ENCODE measurements at places on chromosomes 1 and 21.

GRCh38 chr1:7117399-7118281 is 332.4 kb downstream of the CAMTA1 start:
- peak; percentile 17 for DNase-seq

DNA sequence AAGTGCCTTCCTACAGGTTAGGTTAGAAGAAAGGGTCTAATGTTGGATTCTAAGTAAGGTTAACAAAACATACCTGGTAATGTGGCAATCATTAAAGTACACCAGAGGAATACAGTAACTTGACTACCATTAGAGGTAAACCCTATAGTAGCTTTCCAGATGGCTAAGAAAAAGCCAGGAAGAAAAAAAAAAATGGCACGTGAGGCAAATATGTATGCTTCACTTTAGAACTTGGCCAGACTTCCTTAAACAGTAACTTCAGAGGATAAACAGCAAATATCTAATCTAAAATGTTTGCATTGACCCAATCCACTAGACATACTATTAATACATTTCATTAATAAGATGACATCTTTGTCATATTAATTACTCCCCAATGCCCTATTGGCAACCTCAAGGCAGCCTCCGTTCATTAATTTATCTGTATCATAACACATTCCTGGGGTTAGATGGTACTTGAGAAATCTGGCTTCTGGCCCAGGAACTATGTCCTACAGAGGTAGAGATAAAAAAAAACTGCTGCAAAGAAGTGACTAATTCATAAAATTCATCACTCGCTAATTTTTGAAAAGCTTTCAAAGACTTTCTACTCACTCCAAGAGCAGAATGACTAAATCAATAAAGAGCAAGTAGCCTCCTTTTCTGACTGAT is 5.8 kb downstream of the DCAF8 start:
- no peak for DNase-seq

- no peak for DNase-seq
Observed at GRCh38 chr1:116777831-116778830, 23.9 kb downstream of the CD2 start.

DNA sequence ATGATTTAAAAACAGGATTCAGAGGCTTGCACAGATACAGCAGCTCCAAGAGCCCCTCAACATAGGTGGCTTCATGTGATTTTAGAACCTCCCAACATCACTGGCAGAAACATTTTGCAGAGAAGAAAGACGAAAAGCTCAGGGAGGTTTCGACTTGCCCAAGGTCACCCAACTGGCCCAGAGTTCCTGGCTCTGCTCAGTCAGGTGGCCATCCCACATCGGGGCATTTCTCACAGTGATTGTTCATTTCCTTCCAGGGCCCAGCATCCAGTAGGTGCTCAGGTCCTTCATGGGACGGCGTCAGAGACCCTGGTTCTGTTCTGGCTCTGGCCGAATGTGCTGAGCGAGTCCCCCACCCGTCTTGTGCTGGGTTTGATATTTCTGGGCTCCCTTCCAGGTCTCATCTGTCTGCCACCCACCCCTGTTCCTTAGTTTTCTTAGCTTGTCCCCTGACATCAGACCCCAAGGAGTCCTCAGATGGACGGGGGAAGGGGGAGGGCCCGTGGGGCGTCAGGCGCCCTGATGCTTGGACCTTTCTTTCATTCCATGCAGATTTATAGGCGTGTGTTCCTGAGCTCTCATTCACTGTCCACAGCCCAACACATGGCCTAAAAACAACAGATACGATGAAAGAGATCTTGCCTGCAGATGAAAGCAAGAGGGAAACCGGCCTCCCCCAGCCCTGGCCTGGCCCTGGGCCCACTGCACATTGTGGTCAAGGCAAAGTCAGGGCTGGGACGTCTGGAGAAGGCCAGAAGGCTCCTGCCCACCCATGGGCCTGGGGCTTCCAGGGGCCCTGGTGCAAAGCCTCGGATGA is 123.1 kb upstream of the ZBTB40 start:
- no peak for DNase-seq

DNA sequence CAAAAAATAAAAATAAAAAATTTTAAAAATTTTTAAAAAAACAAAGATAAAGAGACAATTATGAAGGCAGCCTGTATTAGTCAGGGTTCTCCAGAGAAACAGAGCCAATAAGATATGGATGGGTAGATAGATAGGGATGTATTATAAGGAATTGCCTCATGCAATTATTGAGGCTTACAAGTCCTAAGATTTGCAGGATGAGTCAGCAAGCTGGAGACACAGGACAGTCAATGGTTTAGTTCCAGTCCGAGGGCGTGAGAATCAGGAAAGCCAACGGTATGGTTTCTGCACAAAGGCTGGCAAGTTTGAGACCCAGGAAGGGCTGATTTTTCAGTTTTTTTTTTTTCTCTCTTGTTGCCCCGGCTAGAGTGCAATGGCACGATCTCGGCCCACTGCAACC is 24.1 kb upstream of the EIF4G3 start:
- no peak for DNase-seq

GRCh38 chr1:185593271-185593670 is 140.9 kb upstream of the HMCN1 start:
- no peak for DNase-seq

GRCh38 chr21:38455403-38455802 is 42.9 kb downstream of the ERG start:
- no peak for DNase-seq

GRCh38 chr1:208778417-208778816 is 534.2 kb upstream of the PLXNA2 start:
- DNase-seq, result no peak

GRCh38 chr1:174872615-174873058 is 127.1 kb upstream of the CACYBP start:
- DNase-seq, result no peak

DNA sequence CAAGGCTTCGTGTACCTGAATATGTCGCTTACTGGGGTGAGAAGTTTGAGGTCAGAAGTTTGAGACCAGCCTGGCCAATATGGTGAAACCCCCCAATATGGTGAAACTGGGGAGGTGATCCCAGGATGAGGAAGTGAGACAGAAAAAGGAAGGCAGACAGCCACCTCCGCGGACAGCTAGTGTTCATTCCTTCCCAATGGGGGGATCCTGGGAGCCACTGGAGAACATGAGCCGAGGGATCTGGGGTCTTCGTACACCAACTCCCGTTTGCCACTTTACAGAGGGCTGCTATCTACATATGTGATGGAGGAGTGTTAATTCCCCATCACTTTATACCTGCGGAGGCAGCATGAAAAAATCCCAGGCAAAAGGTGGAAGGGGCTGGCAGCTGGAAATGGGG is 19.6 kb upstream of the IFFO2 start:
- DNase-seq, result no peak
